RWPE1 (cell line): ENCODE measurements at places on chromosomes 12 and 14.

- DNase-seq: no peak
Measured at GRCh38 chr12:127560041-127560478, 706.9 kb upstream of the TMEM132C start.

- no peak for DNase-seq
Measured at GRCh38 chr14:103317251-103317650, 16.8 kb upstream of the EIF5 start.

- no peak for DNase-seq
Measured at GRCh38 chr12:76144245-76144549, 59.7 kb upstream of the NAP1L1 start.

- DNase-seq: peak; percentile 64
Measured at GRCh38 chr12:8032242-8033152, at the start of gene FOXJ2. FOXJ2 (plus strand) TSS chr12:8032716; CDS start chr12:8039833, 7,117 bp downstream.

DNA sequence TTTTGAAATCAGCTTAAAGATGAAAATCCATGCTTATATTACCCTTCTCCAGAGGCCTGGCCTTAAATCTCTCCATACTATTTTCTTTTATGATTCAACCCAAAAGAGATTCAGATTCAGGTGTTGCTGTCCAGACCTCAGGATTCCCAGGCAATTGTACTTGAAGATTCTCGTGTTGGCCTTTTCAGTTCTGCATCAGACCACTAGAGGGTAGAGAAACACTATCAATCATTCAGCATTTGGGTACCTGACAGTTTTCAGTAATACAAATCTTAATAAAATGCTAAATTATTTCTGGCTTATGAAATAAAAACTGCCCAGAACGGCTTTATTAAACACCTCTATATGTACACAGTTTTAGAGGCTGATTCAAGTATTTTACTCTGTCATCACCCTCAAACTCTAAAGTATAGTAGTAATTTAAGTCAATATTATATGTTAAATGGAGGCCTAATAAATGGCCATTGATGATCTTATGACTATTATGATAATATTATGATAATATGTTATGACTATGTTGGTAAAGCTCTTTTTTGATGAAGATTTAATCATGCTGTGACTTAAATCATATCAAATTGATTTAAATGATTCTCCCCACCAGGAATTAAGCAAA lies 301.1 kb downstream of the DUSP6 start:
- peak; percentile 64 for DNase-seq

- DNase-seq: peak; percentile 90
Measured at GRCh38 chr12:990661-991349, at the start of gene ERC1. ERC1 (plus strand) TSS chr12:991223; CDS start chr12:1027904, 36,681 bp downstream.
